ENCODE measurements at places on chromosomes 2 and 18.
A peak's percentile ranks its signal among the peaks of the same experiment; 100 is the strongest.

DNA sequence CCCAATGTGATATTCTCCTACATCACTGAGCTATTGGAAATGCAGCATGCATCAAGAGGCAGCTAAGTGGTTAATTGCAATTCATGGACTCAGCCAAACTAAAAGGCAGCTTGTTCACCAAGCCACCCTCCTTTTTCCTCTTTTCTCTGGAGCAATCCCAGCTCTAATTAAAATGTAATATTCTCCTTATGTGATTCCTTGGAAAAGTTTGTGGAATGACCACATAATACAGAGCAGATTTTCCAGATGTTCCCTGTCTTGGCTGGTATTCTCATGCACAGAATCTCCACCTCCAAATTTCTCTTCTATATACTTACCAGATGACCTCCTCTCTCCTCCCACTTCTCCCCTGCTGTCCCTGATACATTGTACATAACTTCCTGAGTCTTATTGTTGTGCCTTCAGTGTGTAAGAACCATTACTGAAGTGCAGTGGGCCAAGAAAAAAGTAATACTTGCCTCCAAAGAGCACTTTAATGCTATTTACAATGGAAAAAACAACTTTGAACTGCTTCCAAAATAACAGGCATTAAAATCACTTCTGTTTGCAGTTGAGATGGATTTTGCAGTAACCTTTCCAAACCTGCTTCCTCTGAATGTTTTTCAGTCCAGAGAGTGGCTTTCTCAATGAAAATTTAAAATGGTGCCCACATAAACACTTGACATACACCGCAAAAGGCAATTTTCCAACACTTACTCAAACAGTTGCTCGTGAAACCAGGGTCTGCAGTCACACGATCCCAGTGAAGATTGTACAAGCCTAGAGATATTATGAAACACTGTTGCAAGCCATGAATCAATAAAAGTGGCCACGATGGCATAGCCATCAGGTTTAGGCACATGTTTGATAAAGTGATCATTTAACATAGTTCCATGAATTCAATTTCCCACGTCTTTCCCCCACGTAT is 258.0 kb downstream of the MTX2 start:
- DNase-seq, result peak; percentile 11

DNA sequence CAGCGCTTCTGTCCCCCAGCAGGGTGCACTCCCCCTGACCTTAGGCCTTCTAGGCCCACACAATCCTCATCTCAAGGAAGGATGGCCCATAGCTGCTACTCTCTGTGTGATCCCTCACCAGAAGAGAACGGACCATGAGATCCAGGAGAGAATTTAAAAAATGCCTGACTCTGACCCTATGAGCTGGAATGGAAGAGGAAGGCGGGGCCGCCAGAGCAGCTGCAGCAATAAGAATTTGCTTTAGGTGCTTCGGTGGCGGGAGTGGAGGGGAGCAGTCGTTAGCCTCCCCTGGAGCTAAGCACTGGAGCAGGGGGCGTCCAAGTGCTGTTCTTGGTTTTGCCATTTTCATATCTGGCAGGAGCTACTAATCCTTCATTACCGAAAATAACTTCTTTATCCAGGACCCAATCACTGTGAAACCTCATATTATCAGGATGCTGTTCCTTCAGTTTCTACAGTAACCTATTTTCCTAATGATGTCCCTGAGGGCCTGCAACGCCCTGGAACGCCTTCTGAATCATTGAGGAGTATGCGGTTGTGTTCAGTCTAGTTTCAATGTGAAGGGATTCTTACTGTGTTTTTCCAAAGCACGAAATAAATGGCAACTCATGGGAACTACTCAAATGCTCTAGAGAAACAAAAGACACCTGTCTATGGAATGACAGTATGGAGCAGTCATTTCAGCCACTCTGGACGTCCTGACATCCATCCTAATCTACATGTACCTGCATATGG is 105.1 kb upstream of the SIX2 start:
- no peak for DNase-seq

DNA sequence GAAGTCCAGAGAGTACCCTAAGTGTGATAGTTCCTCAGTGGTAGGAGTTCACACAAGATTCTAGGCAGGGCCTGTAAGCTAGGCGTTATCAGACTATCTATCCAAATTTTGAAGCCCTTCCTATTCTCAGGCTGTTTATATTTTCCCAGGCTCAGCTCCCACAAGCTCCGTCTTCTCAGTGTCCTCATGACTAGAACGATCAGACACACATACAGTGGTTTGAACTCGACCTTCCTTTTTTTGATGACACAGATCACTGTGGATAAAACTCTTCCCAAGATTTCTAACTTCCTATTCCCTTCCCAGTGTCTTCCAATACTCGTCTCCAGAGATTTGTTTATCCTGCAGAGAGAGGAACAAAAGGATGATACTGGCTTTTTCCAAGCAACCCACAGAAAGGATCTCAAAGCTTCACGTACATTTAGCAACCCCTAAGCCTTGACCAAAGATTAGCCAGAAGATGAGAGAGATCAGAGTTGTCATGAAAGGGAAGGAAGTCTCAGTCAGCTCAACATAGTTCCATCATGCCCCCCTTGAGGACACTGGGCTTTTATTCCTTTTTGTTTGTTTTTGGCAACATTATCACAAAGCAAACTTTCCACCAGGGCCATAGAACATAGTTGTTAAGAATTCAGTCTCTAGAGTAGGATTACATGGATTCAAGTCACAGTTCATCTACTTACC is 42.3 kb upstream of the DOK6 start:
- no peak for DNase-seq

DNA sequence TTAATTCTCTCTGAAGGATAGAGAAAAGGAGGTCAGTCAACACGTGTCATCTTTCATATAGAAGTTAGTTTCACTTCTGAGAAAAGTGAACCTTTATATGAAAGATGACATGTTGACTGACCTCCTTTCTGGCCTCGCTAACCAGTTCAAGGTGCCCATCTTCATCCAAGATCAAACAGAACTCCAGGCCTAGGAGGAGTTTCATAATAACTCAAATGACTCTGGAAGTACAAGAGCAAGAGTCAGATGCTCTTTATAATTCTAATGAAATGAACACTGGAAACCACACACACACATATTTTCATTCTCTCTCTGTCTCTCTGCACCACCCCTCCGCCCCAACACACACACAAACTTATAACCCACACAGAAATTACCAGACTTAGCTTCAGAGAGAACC is 16.3 kb downstream of the ANKRD44 start:
- no peak for DNase-seq

DNA sequence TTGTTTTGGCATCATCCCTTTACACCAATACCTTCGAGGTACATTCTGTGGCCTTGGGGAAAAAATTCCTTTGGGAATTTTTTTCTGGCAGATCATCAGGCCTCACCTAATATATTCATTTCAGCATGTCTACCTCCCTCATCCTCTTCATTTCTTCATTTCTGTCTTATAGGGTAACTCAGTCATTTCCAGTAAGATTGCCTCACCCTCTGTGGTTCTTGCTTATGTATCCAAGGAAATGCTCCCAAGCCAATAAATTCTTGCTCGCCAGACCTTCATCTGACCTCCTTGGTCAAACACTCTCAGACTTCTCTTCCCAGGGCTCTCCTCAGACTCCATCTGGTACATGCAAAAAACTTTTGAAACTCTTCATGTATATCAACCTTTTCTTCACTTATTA is 265.6 kb downstream of the TMX3 start:
- no peak for DNase-seq

DNA sequence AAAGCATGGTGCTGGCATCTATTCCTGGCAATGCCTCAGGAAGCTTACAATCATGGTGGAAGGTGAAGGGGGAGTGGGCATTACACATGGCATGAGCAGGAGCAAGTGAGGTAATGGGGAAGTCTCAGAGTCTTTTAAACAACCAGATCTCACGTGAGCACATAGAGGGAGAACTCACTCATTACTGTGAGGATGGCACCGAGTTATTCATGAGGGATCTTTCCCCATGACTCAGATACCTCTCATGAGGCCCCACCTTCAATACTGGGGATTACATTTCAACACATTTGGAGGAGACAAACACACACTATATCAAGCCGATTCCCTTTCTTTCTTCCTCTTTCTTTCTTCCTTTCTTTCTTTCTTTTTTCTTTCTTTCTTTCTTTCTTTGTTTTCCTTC is 47.9 kb upstream of the FANCL start:
- DNase-seq, result no peak

DNA sequence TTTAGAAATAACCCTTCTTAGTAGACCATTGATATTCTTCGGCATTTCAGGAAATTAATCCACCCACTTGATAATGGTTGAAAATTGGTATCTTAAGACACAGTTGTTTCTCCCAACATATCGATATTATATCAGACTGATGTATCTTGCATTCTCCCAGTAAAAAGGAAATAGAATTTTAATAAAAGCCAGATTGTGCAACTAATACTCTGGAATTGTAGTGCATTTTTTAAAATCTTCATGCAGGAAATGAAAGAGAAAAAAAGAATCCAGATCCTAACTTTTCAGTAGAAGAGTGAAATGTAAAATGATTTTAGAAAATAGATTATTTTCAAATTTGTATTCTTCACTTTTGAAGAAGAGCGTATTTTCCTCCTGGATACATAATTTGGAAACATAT is 1168.4 kb downstream of the DPP10 start:
- no peak for DNase-seq

All from thyroid gland (tissue), 4 donors.